ENCODE measurements at places on chromosomes 11 and 22.
A peak's percentile ranks its signal among the peaks of the same experiment; 100 is the strongest.

DNA sequence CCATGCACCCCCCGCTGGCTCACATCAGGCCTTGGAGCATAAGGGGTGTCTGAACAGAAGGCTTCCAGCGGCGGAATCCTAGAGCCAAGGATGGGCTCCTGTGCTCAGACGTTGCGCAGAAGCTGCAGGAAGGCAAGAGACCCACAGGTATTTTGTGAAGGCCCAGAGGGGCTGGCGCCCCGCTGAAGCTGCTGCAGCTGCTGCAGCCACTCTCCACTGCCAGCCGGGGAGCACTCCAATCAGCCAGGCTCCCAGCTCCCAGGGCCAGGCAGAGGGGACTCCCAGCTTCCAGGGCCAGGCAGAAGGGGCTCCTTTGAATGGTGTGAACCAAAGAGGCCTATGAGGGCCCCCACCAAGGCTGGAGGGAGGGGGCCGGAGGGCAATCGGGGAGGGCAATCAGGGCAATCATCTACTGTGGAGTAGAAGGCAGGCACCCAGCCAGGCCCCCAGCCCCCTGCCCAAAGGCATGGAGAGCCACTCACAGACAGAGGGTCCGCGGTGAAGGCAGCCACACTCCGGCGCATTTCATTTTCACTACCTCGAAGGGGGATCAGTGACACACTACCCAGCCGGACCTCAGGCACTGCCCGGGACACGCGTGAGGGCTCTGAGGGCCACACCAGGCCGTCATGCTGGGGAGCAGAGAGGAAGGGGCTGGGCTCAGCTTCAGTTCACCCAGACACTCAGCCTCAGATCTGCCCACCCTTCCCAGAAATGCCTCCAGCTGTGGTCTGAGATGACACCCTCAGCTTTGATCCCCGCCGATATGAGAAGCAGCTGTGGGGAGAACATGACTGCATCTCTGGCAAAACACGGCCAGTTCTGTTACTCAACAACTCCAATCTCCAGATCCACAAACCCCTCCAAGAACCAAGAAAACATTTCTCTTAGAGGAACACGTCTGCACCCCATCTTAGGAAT is 11.6 kb upstream of the PDE2A start:
- DNase-seq: peak; percentile 57

DNA sequence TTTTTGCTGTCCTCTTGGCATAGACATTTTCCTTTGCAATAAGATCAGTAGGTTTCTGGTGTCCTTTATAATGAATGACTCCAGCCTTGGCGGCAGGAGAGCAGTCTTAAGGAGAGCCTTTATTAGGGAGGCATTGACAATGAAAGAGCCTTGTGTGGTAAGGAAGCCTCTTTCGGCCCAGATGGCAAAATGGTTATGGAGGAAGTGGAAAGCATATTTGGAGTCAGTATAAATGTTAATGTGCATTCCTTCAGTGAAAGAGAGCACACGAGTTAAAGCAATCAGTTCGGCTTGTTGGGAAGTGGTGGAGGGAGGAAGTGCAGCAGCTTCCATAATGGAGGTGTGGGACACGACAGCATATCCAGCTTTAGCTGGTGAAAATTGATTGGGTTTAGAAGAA is 18.1 kb upstream of the ANO1 start:
- DNase-seq: no peak

GRCh38 chr11:3102641-3102921 is 45.4 kb upstream of the CARS1 start:
- DNase-seq: no peak

DNA sequence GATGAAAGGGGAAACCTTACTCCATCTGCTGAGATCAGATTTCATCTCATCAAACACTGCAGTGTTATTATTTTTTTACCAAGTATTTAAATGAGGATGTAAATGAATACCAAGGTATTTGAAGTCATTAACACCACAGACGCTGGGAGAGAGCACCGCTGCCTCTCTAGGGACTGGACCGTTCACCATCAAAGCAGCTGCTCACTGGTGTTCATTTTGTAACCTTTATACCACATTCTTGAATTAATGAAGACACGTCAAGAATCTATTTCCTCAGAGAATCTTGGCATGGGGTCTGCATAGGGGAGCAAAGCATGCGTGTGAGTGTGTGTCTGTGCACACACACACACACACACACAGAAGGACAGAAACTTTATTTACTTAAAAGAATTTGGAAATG is 15.6 kb downstream of the SIAE start:
- DNase-seq: peak; percentile 66

DNA sequence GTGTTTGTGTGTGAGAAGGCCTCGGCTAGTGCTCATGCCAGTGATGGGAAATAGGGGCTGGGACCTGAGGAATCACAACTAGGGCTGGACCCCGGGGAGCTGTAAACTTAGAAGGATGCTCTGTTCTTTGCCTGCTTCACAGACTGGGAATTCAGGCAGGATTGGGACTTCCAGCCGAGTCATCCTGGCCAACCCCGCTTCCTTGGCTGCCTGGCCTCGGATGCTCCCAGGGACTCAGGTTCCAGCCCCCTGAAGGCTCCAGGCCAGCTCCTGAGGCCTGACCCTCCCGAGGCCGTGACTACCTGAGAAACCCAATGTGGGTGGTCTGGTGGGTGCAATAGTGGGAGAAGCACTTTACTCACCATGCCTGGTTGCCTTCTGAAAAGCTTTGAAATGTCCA is 44.7 kb downstream of the IRAG1 start:
- no peak for DNase-seq

- DNase-seq: no peak
Observed at GRCh38 chr11:75337195-75337654, 14.2 kb downstream of the ARRB1 start.

DNA sequence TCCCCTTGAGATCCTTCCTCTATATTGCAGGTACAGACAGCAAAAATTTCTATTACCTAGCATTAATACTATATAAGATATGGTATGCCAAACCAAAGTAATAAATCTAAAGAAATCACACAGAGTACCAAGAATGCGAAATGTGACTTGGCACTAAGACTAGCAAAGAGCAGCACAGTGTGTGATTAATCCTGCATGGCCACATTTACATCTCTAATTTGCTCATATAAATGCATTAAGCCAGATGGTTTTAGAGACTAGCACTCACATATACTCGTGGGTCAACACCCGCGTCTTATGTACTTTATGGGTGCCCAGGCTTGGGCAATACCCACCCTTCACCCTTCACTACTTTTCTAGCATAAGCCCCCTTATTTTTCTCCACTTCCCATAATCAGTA is 213.2 kb downstream of the TTC28 start:
- DNase-seq: no peak

GRCh38 chr11:69971741-69972140 is 106.4 kb upstream of the ANO1 start:
- no peak for DNase-seq

DNA sequence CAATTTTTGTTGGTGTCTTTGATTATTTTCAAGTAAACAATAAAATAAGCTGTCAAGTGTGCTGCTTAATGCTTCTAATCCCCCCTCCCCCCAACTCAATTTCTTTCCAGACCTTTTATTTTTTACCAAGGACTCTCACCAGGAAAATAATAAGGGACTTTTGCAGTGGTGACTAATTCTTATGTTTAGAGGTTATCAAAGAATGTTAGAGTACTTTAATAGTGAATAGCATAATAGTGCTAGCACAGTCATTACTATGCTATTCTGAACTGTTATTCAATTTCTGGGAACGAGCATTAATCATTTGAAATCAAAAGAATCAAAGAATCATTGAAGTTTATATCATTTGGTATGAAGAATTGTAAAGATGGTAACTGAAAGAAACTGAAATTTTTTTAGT is 251.4 kb downstream of the DDX10 start:
- DNase-seq: no peak

DNA sequence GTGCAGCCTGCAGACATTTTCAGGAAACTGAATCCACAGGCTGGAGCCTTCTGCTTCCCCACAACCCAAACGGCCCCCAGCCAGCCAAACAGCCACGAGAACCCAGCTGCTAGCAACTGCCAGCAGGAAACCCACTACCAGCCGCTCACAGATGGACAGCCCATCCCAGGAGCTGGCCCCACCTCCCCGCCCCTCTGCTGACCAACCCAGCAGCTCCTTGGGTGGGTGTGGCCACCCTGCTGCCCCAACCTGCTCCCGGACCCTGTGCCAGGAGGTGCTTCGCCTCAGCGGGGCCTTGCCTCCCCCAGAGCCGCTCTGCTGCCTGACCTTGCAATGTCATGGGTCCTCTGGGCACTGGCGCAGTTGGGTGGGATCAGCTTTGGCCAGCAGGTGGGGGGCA is 8.2 kb upstream of the CCDC188 start:
- no peak for DNase-seq

DNA sequence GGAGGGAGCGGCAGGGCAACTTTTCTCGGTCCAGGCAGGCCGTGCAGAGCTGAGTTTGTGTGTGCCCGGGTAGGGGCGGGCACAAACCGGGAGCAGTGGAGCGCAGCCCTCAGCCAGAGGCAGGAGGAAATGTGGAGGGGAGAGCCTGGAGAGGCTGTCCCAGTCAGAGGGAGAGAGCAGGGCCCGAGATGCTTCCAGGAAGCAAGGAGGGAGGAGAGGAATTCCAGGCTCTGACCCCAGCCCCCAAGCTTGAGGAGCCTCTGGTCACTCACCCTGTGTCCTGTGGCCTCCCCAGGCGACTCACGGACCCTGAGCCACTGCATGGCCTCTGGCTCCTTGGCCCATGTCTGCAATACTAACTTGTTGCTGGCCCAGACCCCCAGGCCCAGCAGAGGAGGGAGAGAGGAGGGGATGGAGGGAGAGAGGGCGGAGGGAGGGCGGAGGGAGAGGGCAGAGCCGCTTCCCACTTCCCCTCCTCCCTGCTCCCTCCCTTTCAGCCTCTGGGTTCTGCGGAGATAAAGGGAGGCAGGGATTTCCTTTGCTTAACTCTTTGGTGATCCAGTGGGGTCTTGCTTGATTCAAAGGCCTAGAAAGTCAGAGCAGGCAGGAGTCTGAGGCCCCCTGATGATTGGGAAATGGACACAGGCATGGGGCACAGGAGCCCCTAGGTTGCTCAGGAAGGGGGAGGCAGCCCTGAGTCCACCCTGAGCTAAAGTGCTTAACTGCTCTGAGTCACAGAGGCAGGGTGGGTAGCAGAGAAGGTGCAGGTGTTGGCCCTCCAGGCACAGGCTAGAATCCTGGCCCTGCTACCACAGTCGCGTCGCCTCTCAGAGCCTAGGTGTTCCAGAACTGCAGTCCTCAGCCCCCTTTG is at the start of gene C1QTNF6:
C1QTNF6 (minus strand) TSS at position 357 of the 871 bp plus-strand sequence; CDS start at position 323, 34 bp downstream.
- DNase-seq: peak; percentile 49

DNA sequence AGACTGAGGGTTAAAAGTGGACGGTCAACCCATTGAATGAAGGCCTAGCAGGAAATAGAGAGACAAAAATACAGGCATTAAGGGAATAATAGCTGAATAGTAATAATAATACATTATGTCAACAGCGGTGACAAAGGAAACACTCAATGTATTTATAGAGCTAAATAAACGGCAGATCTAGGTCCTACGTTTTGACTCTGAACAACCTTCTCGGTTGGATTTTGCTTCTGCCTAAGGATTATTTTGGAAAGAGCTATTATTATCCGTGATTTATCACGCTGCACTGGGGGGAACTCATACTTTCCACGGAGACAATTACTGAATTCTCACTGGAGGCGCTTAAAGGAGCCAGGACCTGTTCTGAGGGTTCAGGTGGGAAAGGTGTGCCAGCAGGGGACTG is 118.2 kb upstream of the KIRREL3 start:
- no peak for DNase-seq

DNA sequence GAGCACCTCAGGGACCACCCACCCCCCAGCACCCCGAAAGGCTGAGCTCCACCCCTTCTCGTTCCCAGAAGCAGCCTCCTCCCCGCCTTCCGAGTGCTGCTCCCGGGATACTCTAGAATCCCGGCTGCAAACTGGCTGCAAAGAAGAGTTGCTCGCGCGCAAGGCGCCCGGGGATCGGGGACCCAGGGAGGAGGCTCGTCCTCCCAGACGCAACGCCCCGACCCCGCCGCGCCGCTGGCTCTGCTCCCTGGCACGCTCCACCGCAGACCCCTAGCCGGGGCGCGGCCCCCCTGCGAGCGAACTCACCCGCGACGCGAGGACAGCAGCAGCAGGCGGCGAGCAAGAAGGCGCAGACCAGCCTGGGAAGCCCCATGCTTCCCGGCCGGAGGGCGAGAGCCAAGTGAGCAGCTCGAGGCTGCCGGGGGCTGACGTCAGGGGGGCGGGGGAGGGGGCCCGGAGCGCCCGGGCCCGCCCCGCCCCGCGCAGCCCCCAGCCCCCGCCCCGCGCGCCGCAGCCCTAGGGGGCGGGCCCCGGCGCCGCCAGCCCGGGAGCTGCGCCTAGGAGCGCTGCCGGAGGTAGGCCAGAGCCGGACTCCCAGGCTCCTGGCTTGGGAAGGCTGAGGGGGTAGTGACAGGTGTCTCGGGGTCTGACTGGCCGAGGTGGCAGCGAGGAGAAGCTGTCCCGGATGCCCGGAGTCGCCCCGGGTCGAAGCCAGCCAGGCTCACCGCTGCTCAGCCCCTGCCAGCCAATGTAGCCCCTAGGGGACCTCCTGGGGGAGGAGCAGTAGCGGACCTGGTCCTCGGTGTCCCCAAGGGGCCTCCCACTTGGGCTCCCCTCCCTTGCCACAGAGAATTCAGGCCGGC is at the start of gene MCAM:
MCAM (minus strand) TSS at position 402 of the 863 bp plus-strand sequence; CDS start at position 373, 29 bp downstream.
- no peak for DNase-seq

- no peak for DNase-seq
Observed at GRCh38 chr22:47848184-47848920, 1085.9 kb downstream of the TBC1D22A start.

GRCh38 chr11:36438126-36438525 is 71.9 kb downstream of the TRAF6 start:
- DNase-seq: no peak

DNA sequence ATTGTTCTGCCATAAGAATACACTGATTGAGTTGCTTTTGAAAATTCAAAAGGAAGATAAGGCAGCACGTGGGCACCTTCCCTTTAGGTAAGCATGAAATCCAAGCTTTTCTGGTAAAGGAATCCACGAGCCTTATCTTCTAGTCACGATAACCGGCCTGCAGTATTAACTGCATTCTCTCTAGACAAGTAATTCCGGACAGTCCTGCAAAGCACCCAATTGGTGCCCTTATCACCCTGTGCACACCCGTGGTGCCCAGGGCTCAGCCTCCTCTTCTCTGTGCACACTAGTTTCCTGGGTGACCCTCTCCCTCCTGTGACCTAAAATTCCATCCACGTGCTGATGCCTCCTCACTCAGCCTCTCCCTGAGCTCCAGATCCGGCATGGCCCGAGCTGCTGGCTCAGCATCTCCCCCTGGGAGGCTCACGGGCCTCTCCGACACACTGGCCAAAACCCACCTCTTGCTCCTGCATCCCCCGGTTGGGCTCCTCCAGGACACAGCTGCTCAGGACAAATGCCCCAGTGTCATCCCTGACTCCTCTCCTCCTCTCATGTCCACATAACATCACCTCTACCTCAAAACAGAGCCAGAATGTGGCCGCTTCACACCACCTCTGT is 63.7 kb downstream of the PACSIN2 start:
- DNase-seq: no peak

GRCh38 chr11:22491555-22492225 is 133.9 kb downstream of the FANCF start:
- DNase-seq: peak; percentile 70

GRCh38 chr11:35057926-35058668 is 80.9 kb upstream of the CD44 start:
- no peak for DNase-seq

- no peak for DNase-seq
Observed at GRCh38 chr11:123628936-123629683, 25.3 kb downstream of the SCN3B start.

- no peak for DNase-seq
Observed at GRCh38 chr11:6736495-6737121, 35.2 kb downstream of the OR2AG2 start.
